Amniotic epithelial cell (primary cell): ENCODE measurements at places on chromosomes 7 and 10.

DNA sequence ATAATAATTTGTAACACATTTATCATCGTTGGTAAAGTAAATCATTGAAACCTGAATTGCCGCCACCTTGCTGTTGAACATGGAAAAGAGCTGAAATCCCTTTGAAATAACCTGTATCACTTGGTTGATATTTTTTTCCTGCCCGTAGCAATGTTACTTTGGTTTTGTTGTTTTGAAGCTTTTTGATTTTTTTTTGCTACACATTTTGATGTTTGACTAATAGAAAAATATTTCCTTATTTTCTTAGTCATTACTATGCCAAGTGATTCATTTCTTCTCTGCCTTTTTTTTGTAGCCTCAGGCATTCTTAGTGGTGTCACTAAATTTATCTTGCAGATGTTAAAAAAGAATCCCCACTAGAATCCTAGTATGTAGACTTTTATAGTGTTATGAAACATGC is 235.1 kb upstream of the MEOX2 start:
- DNase-seq, result peak; percentile 17

DNA sequence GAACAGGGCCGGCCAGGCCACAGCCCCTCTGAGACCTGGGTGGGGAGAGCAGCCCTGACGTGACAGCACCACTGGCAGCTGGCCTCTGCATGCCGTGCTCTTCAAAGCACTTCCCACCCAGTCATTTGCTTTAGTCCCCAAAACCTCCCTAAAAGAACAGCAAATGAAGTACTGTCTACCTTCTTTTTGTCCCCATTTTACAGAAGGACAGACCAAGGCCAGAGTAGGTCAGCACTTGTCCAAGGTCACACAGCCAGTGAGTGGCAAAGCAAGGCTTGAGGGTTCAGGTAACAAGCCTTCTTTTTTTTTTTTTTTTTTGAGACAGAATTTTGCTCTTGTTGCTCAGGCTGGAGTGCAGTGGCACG is 15.1 kb downstream of the ATP6V1F start:
- DNase-seq, result no peak

GRCh38 chr10:36802490-36803153 is 322.8 kb upstream of the ANKRD30A start:
- peak; percentile 18 for DNase-seq

DNA sequence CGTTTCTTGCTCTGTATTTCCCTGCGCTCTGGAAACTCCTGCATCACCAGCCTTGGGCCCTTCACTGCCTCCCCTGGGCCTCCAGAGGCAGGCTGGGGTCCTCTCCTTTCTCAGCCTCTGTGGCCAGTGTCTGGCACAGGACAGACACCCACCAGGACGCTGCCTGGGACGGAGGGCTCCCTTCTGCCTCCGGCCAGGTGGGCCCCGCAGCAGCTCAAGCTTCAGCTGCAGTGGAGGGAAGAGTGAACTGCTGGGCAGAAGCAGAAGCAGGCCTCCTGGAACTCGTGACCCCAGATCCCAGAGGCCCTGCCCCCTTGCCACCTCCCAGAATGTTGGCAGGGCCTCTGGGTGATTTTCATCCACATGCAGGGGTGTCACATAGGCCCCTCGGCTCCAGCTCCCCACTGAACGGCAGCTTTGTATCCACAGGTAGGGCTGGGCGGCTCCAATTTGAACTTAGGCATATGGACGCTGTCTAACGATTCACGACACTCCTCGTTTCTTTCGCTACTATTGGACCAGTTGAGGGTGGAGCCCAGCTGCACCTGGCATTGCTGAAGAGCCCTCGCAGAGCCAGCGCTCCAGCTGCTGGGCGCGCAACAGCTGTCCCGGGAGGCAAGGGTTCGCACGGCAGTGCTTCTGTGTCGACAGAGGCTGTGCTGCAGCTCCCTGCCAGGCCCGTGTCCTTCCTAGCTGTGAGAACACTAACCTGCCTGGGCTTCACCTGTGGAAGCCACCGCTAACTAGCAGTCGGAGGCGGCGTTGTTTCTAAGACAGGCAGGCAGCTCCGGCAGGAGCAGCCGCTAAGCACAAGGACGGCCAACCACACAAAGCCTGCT is 18.4 kb upstream of the GPR146 start:
- no peak for DNase-seq
